EL (cell line): ENCODE measurements at places on chromosomes 13 and 19.

GRCh38 chr13:102002287-102002686, 399.6 kb downstream of the FGF14 start:
- DNase-seq, result no peak

GRCh38 chr13:45411221-45411620, 7.0 kb downstream of the SLC25A30 start:
- no peak for DNase-seq

GRCh38 chr19:10952809-10953208, 8.0 kb upstream of the SMARCA4 start:
- no peak for DNase-seq

DNA sequence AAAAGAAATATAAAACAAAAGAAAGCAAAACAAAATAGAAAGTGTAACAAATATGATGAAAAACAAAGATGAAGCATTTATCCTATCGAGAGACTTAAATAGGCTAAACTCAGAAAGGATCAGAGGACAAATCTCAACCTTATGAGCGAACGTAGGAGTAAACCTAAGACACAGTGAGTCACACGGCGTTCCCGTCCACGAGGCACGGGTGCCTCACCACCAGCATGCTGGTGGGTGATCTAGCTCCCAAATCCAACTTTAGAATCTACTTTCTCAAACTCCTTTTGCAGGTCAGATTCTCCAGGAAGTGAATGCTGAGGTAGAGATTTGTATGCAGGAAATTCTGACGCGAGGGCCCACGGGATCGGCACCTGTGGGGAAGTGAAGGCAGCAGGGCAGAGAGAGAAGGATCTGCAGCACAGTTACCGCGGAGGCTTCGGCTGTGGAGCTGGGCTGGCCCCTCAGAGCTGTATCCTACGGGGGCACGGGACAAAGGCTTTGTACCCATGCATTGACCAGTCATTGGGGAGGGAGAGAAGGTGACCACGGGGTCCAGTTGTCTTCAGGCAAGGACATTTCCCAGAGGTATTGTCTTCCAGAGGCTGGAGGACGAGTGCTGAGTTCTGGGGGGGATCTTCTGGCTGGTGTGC, 7.5 kb upstream of the MIER2 start:
- no peak for DNase-seq

GRCh38 chr13:106371024-106371423, 164.4 kb downstream of the EFNB2 start:
- DNase-seq, result no peak

DNA sequence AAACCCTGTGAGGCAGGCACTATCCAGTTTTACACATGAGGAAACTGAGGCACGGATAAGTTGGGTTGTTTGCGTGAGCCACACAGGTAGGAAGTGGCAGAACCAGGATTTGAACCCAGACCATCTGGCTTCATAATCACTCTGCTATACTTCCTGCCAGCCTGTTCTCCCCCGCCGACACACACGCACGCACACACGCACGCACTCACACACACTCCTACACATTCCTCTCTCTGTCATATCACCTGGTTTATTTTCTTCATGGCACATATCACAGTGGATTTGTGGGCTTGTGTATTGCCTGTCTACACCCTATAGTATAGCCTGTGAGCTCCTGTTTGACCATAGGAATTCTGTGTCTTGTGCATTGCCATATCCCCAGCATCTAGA, 140.0 kb downstream of the SIPA1L3 start:
- DNase-seq, result no peak

- DNase-seq, result no peak
Observed at GRCh38 chr13:81314461-81314860, 973.5 kb upstream of the SPRY2 start.

DNA sequence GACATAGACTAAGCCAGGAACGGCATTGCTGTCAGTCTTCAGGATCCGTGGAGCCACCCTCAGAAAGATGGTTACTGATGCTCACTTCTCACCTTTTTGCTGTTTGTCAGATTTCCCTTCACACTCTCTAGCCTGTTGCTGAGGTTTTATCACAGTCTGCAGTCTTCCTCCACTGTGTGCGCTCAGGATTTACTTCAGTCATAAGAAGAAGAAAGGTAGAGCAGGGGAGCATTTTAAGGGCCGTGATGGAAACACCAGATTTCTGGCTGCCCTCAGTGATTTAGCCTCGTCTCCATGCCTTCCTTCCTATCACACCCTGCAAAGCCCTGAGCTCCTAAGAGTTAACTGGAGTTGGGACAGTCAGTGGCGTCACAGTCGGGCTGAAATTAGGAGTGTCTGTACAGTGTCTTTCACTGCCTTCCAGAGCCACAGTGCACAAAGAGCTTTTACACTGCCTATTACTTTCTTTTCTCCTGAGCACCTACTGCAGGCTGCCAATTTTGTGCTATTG, 60.0 kb upstream of the GPR183 start:
- DNase-seq, result no peak

- no peak for DNase-seq
Observed at GRCh38 chr13:68940049-68940448, 1167.6 kb upstream of the ATXN8OS start.

- no peak for DNase-seq
Observed at GRCh38 chr13:40814803-40815202, 25.4 kb downstream of the SLC25A15 start.

DNA sequence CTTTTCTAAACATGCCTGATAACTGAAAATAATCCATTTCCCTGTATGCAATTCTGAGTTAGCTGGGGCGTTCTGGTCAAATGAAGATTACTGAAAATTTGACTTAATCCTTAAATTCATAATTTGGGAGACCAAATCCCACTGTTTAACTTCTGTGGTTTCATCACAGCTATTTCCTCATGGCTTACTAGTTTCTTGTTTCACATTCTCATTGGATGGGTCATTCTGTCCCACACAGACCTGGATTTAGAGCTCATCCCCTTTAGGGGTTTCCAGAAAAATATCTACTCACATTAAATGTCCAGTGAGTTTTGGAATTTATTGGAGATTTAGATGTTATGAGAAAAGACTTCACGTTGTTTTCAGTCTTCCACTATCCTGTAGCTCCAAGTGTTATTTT, 709.3 kb upstream of the KLHL1 start:
- DNase-seq, result no peak

DNA sequence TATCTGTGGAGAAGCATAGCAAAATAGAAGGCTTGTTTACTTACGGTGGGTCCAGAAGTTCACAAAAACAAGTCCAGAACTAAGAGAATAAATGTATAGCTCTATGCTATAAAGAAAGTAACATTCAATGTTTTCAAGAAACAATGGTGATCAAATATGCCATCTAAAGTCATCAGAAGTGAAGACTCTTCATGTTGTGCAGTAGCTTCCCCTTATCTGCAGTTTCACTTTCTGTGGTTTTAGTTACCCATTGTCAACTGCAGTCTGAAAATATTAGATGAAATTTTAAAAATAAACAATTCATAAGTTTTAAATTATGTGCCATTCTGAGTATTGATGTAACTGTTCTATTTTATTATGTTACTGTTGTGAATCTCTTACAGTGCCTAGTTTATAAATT, 72.5 kb downstream of the EDNRB start:
- no peak for DNase-seq

- DNase-seq, result no peak
Observed at GRCh38 chr19:46014534-46014933, 8.3 kb downstream of the PGLYRP1 start.

GRCh38 chr13:92657565-92657964, 569.0 kb upstream of the GPC6 start:
- no peak for DNase-seq

- DNase-seq, result no peak
Observed at GRCh38 chr13:90740099-90740498, 607.4 kb upstream of the MIR17HG start.

DNA sequence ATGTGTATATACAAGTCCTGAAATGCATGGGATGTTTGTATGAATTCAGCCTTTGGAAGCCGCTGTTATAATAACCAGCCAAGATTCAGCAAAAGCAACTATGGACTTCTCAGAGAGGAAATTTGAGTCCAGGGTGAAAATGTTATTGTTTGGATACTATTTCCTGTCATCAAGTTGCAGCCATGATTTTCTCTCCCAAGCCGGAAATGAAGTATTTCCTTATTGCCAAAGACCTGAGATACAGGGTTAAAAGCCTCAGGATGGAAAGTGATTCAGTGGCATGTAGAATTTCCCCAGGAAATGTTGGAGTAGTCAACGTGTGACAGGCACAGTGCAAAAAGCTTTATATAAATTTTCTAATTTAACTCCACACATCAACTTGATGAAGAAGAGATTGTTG, 133.9 kb downstream of the IRS2 start:
- no peak for DNase-seq

- peak; percentile 76 for DNase-seq
Observed at GRCh38 chr19:4304538-4305256, at the start of gene FSD1. Gene FSD1, plus strand, starts transcription at chr19:4304598. Its CDS starts 149 bp downstream, at chr19:4304747.

GRCh38 chr19:34261334-34262109, 7.2 kb downstream of the GARRE1 start:
- no peak for DNase-seq

- no peak for DNase-seq
Observed at GRCh38 chr13:36571444-36571843, 102.4 kb upstream of the SERTM1 start.

GRCh38 chr13:40878321-40878720, 88.9 kb downstream of the SLC25A15 start:
- no peak for DNase-seq

- DNase-seq, result no peak
Observed at GRCh38 chr13:78256484-78256883, 337.9 kb upstream of the EDNRB start.

DNA sequence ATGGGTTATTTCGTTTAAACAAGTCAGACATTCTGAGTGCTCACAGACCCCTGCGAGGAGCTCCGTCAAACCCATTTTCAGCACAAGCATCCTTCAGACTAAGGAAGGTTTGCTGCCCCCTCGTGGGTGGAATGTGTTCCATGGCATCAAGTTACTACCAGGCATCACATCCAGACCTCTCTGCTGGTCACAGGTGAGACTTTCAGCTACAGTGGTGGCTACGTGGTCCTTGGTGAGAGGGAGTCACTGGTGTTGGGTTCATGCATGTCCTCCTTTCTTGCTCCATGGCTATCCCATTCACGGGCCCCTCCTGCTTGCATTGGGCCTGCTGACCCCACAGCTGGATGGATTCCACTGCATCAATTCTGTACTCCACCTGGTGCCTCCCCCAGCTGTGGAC, 9.1 kb upstream of the LILRB5 start:
- DNase-seq, result peak; percentile 67

- no peak for DNase-seq
Observed at GRCh38 chr19:53657330-53657729, 25.5 kb downstream of the DPRX start.

GRCh38 chr13:32585550-32586079, 637 bp upstream of the PDS5B start:
- DNase-seq, result no peak

DNA sequence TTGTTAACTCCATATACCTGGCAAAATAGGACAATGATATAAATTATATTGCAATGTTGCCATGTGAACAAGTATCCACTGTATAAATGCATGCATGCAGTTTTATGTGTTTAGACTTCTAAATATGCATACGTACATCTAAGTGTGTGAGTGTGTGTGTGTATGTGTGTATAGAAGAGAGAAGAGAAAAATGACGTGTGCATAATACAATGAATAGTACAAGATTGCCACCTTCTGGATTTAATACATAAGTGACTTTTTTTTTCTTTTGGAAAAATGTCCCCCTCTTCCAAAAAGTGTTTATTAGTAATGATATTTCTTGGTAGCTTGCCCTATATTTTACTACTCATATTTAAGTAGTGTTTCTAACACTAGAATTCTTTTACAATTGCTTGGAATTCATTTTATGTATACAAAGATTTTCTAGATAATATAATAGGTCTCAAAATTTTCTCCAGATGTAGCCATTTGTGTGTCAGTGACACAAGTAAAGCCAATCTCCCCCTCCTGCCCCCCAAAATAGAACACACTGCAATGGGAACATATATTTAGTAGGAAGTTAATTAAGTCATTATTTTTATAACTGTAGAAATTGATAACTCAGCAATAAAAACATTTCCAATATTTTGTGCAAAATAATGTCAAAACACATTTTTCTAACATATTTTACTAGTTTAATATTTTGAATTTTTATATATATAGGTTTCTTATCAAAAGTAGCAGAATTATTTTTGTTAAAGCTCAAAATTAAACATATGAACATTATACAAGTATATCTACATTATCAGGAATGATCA, 783.3 kb upstream of the ATXN8OS start:
- DNase-seq, result no peak

DNA sequence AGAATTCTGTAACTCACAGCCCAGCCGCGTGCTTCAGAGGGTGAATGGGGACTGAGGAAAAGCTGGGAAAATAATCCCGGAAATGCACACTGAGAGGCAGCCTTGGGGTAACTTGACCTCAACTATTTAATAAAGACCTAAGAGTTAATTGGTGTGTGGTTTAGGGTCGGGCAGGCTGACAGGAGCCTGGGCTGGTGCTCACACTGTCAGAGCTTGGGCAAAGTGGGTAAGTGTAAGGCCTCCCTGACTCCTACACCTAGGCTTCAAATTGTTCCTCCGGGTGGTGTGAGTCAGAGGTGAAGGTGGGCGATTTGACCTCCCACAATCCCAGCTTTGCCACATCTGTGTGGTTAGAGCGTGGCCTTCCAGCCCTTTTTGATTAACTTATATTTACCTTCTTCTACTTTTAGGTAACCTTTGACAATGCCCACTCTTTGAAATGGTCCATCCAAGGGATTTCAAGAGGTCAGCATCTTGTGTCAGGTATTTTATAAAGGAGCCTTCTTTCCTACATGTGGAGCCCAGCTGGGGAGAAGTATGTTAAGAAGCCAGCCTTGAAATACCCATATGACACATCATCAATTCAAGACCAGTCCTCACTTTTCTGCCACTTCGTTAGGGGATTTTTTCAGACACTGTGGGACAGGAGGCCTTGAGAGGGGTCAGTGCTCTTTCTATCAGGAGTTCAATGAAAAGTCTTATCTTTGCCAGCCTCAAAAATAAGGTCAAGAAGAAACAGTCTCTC, 114.2 kb downstream of the NUFIP1 start:
- DNase-seq, result peak; percentile 17

DNA sequence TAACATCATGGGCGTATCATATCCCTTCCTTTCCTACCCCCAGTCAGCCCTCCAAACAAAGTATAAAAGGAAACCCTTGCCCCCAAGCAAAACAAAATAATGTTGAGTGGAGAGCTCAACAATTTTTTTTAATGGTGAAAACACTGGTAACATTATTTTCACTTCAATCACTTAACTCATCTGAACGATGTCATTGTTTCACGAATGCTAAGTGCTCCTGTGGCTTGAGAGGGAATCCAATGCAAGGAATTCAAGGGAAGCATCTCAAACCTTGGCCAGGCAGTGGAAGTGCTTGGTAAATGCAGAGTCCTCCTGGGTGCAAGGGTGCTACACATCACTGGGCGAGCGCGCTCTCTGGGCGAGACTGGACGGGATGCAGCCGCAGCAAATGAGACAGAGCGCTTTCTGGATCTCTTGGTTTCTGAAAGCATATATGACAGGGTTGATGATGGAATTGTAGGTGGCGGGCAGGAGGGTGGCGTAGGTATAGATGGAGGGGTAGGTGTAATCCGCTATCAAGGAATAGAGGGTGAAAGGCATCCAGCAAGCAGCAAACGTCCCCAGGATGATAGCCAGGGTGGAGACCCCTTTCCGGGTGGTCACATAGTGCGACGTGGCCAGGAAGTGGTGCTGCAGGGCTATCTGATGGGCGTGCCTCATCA, 2.0 kb downstream of the GPR12 start:
- no peak for DNase-seq
